ENCODE measurements at places on chromosomes 12 and 14.
A peak's percentile ranks its signal among the peaks of the same experiment; 100 is the strongest.

- no peak for DNase-seq
These were observed 422.3 kb upstream of the DCN start for GRCh38 chr12:91604897-91605296.

DNA sequence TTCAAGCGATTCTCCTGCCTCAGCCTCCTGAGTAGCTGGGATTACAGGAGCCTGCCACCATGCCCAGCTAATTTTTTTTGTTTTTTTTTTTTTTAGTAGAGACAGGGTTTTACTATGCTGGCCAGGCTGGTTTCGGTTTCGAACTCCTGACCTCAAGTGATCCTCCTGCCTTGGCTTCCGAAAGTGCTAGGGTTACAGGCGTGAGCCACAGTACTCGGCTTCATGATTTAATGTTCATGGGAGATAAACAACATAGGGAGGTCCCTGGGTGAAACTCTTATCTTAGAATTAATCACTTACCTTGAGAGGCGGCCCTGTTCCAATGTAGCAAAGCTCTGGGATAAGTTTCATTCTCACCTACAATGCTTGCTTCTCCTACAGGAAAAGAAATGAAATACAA, 48.3 kb downstream of the SEL1L start:
- DNase-seq = no peak

GRCh38 chr12:70399311-70399710, 33.2 kb downstream of the KCNMB4 start:
- no peak for DNase-seq

GRCh38 chr14:34536951-34537676, 2.4 kb downstream of the EAPP start:
- no peak for DNase-seq

DNA sequence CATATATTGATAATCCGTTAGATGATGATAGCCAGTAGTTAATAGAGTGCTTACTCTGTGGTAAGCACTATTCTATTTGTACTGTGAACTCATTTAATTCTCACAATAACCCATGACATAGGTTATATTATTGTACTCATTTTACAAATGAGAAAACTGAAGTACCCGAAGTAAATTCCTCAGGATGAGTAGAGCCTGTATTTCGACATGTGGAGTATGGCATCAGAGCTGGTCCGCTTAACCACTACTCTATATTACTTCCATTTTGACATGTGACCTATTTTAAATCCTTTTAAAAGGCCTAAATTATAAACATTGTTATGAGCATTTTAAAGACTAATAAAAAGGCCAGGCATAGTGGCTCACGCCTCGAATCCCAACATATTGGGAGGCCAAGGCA, 8.0 kb upstream of the RAP1B start:
- no peak for DNase-seq

GRCh38 chr12:99600388-99600787, 47.2 kb upstream of the GARIN6 start:
- peak; percentile 7 for DNase-seq

GRCh38 chr12:52199294-52199919, 7.6 kb upstream of the KRT80 start:
- DNase-seq = no peak

GRCh38 chr14:90695997-90696660, 120.1 kb downstream of the TTC7B start:
- no peak for DNase-seq

DNA sequence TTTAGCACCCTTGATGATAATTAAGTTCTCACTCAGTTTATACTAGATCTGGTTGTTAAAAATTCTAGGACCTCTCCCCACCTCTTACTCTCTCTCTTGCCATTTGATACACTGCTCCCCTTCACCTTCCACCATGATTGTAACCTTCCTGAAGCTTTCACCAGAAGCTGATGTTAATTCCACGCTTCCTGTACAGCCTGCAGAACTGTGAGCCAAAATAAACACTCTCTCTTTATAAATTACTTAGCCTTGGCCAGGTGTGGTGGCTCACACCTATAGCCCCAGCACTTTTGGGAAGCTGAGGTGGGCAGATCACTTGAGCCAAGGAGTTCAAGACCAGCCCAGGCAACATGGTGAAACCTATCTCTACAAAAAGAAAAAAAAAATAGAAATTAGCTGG, 11.1 kb upstream of the HECTD4 start:
- peak; percentile 69 for DNase-seq

DNA sequence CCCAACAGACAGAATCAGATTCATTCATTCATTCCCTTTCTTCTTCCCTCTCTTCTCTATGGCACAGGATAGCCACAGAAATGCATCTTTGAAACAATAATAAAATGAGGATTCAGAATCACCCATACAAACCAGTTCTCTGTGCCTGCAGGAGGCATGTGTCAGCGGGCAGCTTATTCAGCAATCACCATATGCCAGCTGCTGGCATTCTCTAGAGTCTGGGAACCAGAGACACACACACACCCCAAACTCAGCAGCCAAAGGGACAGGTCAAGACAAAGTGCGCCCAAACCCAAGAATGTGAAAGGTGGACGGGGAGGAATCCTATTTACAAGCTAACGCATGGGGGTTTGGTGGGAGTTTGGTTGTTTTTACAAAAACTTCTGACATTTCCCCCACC, 14.1 kb downstream of the ARF3 start:
- no peak for DNase-seq

DNA sequence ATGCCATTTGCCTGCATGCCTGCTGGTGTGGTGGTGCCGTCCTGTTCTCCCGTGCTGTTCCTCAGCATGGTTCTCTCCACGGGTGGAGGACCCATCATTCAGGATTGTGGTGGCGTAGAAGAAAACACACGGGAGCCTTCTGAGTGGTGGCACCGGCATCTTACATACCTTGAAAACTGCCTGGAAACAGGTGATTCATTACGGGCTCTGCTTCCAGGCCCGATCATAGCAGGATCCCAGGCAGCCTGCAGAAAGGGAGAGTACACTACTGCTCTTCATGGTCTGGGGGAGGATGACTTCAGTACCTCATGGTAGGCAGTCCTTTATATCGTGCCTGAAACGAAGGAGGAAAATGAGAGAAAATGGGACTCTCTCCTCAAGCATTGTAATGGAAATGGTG, 66.6 kb upstream of the KCNA5 start:
- DNase-seq = no peak

DNA sequence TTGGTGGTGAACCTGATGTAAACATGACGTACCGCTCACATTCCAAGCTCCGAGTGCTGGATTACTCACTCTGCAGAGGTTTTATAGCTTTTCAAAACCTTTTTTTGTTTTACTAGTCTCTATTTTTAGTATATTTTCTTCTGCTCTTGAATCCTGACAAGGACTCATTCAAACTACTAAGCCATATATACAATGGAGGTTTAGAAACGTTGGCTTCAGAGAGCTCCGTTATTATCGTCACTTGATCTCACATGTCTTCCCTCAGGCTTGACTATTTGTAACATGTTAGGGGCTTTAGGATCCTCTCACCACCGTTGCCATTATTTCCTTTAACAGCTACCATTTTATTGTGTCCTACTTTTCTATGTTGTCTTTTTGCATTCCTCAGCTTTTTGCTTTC, 1321.5 kb upstream of the FLRT2 start:
- DNase-seq = no peak

- no peak for DNase-seq
These were observed 172.5 kb upstream of the FOXN3 start for GRCh38 chr14:89589400-89590118.

DNA sequence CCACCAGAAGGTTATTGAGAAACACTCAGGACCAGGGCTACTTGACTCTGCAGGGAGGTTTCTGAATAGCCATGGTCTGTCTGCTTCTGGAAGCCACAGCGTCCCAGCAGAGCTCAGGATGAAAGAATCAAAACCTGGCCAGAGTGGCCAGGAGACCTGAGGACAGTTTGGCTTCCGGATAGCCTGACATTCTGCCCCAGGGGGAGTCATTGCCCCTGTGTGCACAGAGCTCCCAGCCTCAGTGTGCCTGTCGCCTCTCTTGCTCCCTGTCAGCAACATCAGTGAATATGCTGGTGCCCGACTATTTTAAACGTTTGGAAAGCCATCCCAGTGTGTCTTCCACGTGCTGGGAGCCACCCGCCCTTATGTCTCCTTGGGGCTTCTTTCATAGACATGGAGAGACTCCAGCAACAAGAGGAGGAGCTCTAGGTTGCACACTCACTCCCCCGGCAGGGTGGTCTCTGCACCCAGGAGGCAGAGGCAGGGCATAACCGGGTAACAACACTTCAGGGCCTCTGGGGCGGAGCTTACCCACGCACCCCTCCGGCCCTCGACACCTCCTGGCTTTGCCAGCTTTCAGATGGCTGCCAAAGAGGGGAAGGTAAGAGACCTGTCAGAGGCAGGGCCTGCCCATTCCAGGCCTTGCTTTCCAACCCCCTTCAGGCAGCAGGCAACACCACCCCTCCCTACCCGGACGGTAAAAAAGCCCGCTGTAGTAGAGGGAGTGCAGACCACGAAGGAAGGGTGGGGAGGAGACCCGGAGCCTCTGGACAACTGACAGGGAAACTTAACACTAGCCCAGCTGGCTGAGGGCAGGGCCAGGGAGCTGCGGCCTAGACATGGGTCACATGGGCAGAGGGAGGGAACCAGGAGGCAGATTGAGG, 19.0 kb upstream of the SLC6A12 start:
- no peak for DNase-seq

DNA sequence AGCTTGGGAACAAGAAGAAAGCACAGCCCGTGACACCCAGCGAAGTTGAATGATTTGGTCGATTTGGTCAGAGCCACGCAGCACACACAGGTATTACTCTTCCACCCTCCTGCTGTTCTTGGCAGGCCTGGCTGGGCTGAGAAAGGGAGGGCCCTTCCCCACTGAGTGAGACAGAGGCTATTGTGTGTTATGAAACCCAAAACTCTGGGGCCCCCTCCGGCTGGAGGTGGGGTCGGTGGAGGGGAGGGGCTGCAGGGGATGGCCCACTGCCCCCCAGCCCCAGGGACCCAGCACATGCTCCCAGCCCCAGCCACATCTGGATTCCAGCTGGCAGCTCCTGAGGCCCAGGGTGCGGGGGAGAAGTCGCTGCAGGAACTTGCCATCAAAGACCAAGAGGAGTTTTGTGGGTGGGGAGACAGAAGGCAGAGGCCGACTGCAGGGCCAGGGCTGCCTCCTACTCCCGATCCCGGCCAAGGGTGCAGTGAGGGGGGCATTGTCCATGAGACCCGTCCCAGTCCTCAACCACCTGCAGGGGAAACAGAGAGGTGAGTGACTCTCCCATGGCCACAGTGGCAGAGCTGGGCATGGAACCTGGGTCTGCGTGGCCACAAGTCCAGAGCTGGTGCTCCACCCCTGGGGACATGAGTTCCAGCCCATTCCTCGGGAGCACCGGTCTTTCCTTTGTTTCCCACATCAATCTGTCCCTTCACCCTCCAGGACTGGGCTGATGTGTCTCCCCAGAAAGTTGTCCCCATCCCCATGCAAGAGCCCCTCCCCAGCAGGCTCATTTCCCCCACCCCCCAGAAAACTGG, 8.7 kb downstream of the TMEM119 start:
- DNase-seq = no peak
